ENCODE measurements at places on chromosomes 6 and 20. TPM values are rescaled to one million over a fixed set of nuclear protein-coding genes. Genes with fewer than 3 reads are reported as not detected.

Gene JPH2
- total RNA-seq = 182 TPM

Gene NKX2-2
- 0.11 TPM for total RNA-seq

DNA sequence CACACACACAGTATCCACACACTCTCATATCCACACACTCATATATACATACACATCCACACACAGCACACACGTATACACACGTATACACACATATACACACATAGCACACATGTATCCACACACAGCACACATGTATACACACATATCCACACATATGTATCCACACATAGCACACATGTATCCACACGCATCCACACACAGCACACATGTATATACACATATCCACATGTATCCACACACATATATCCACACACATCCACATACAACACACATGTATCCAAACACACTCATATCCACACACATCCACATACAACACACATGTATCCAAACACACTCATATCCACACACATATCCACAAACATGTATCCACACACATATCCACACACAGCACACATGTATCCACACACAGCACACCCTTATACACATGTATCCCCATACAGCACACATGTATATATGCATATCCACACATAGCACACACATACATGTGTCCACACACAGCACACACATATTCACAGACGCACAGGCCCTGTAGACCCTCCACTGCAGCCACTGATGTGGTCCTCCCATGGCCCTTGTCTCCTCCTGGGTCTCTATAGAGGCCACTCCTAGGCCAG lies 172.1 kb downstream of the CDH4 start:
- no peak for DNase-seq

GRCh38 chr6:156949376-156949775 lies 172.2 kb downstream of the ARID1B start:
- DNase-seq = no peak

DNA sequence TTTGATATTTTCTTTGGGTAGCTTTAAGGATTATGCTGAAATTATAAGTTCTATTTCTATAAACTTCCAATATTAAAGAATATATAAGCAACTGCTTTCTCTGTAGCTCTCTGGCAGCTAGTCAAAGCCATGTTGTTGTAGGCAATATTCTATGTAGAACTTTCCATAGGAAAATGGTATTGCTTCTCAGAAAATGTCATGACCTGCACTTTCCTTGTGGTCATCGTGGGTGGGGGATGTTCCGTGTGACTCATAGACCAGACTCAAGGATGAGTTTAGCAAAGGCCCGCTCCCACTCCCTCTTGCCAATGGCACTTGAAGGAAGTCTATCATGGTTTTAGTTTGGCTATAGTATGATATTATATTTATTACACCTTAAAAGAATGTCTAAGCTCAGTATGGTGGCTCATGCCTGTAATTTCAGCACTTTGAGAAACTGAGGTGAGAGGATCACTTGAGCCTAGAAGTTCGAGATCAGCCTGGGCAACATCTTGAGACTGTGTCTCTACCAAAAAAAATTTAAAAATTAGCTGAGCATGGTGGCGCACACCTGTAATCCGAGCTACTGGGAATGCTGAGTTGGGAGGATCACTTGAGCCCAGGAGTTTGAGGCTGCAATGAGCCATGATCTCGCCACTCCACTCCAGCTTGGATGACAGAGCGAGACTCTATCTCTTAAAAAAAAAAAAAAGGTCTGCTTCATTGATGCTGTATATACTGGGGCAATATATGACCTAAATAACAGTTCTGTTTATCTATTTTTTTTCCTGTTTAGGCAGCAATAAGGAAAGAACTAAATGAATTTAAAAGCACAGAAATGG lies 36.6 kb upstream of the LTV1 start:
- no peak for DNase-seq

DNA sequence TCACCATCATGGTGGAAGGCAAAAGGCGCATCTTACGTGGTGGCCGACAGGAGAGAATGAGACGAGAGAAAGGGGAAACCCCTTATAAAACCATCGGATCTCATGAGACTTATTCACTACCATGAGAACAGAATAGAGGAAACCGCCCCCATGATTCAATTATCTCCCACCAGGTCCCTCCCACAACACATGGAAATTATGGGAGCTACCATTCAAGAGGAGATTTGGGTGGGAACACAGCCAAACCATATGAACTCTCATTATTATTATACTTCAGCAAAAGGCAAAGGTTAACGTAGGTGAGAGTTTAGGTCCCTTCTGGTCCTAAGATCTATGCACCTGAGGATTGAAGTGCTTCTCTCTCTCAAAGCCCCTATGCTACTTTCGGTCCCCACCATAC lies 2.4 kb upstream of the PFDN4 start:
- DNase-seq = no peak

DNA sequence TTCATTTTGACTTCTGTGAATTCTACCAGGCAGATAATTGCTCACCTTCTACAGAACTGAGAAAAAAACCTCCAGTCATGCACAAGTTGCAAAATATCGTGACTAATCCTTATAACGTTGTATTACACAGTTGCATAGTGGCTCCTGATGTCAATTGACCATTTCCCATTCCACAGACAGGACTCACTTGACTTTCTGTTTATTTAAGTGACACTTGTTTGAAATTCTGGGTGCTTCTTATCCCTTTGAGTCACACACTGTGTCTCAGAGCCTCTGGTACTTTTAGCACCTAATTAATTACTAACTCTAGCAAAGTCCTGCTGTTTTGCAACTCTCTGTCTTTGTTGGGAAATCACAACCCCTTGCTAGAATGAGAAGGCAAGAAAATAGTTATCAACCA lies 16.2 kb upstream of the RSPO3 start:
- no peak for DNase-seq

GRCh38 chr6:103798166-103798565 lies 1061.6 kb downstream of the HACE1 start:
- no peak for DNase-seq

DNA sequence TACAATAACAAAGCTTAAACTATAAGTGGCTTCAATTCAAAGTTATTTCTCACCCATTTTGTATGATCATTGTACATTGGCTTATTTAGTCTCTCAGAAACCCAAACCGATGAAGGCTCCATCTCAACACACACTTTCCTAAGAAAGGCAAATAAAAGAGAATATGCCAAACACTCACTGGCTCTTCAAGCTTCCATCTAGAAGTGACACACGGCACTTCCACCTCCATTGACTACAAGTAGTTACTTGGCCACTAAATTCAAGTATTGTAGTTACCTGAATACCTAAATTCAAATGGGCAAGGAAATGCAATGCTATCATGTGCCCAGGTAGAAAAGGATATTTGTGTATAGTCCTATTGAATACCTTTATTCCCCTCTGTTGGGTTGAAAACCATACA lies 170.6 kb downstream of the OGFRL1 start:
- no peak for DNase-seq

DNA sequence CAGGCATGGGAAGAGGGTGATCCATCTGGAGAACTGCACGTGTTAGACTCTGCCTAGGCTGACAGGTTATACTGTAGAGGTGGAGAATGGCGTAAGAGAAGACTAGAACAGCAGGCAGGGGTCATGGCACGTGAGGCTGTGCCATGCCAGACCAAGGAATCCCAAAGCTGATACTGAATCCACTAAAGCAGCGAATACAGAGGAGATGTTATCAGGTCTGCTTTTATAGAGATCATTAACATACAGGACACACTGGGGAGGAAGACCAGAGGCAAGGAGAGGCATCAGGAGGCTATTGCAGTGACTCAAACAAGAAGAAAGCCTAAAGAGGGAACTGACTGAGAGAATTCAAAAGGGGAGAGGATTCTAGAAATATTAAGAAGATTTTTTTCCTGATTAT lies 12.9 kb downstream of the PHACTR1 start:
- DNase-seq = no peak

DNA sequence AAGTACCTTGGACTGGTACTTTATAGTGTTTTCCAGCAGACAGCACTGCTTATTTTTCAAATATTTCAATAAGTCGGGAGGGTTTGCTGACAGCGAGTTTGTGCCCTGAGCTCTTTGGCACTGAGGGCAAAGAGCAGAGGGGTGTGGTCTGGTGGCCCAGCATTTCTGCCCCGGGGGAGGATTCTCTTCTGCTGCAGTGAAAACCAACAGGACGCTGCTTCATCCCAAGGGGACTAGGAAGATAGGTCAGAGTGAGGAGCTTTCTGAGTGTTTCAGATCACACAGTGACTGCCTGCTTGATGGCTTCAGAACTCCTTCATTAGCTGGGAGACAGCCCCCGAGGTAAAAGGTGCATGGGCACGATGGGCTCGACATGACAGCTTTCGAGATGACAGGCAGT lies 8.6 kb downstream of the ULBP2 start:
- DNase-seq = peak; percentile 29

All from cardiac septum (tissue), 1 donor.